ENCODE measurements at places on chromosomes 12 and 14.
A peak's percentile ranks its signal among the peaks of the same experiment; 100 is the strongest.

DNA sequence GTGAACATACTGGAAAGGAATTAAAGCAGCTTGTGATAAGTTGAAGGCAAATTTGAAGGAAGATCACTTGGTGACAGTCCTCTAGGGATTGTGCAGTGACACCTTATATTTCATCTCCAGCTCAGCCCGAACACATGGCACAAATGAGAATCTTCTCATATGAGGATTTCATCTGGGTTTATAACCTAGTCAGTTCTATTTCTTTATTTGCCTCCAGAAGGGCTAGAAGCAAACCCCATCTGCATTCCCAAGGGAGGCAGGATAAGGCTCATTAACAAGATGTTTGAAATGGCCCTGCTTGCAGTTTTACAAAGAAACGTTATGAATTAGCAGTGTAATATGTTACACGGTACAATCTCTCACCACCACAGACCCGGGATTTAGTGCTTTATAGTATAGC, 90.7 kb upstream of the KRR1 start:
- DNase-seq: no peak

DNA sequence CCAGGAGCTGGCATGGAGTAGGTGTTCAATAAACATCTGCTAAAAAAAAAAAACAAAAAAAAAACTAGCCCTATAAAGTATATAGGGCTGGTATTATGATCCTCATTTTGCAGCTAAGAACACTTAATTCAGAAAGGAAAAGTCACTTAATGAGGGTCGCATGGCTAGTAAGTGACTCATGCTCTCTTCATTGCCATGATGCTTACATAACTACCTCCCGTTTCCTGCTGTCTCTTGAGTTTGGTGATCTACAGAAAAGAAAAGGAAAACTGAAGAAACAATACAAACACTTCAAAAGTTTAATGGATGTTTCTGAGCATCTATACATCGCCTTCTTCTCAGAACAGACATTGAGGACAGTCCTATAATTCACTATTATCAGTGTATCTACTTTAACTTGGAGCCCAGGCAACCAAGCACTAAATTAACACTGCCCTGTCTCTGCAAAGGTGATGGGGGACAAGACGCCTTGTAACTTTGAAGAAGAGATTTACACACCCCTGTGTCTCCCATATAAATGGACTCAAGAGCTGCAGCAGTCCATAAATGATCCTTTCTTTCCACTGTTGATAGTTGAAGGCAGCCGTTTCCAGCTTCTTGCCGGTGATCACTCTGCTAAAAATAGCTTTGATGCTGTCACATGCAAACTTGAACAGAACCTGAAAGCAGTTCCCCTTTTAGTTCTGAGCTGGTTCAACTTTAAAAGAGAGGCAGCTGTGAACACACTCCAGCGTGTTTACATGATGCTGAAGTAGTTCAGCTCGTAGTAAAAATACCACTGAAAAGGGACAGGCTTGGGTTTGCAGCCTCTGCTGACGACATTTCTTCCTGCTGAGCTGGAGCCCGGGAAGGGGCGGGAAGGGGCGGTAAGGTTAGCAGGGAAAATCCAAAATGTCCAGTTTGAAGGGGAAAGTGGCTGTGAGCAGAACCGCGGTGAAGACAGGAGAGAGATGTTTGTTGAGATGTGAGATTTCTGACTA, 113.3 kb downstream of the FOXN3 start:
- peak; percentile 87 for DNase-seq

GRCh38 chr12:75635606-75636444, 124.4 kb upstream of the KRR1 start:
- DNase-seq: peak; percentile 99

GRCh38 chr12:68175557-68176061, 16.1 kb upstream of the IFNG start:
- no peak for DNase-seq

GRCh38 chr12:87870061-87870460, 159.1 kb downstream of the C12orf50 start:
- DNase-seq: peak; percentile 25

DNA sequence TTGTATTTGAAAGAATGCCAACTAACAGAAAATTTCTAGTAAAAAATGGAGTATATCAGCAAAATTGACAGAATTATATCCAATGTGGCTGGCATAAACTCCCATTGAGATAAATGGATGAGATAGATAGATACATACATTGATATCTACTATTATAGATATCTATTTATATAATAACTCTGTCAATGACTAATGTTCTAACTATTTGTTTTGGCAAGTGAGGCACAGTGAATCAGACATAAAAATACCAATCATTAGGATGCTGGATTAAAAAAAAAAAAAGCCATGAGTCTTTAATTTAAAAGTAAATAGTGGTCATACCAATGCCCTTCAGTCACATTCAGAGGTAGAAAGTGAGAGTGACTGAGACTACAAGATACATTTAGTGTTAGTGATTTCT, 33.7 kb upstream of the GLIPR1 start:
- DNase-seq: peak; percentile 80

DNA sequence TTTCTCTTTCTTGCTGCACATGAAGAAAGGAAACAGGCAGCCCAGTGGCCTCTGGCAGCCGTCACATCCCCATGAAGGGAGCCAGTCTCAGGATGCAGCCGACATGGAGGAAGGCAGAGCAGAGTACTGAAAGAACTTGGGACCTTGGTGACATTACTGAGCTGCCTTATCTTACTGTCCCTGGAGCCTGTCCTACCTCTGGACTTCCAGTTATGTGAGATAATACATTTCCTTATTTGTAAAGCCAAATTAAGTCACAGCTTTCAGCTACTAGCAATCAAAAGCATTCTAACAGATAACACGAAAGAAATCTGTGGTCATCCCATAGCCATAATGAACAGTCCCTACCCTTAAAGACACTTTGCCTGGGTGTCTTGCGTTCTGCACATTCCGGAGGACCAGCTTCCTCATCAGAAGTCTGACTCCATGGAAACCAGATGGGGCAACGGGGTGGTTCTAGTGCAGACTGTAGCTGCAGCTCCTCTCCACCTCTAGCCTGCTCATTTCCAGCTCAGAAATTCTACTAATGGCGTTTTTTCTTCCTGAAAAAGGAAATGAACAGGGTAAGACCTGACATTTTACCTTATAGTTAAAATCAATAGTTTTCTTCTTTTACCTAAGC, 7.8 kb upstream of the EGLN3 start:
- no peak for DNase-seq

DNA sequence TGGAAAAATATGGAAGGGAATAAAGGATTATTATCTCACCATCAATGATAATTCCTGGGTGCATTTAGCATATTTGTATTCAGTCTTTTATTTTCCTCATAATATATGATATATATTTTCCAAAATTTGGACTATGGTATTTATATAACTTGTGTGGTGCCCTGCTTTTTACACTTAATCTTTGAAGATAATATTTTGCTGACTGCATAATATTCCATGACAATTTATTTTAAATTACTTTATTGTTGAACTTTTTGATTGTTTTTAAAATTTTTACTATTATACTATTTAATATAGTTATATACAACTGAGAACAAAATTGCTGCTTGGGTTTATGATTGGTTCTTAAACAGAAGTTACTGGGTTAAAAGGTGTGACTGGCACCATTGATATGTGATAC, 212.3 kb downstream of the TTC6 start:
- DNase-seq: no peak

GRCh38 chr14:102574281-102575159, 17.9 kb upstream of the RCOR1 start:
- DNase-seq: no peak

GRCh38 chr12:3168223-3169221, 91.3 kb downstream of the TSPAN9 start:
- peak; percentile 97 for DNase-seq

DNA sequence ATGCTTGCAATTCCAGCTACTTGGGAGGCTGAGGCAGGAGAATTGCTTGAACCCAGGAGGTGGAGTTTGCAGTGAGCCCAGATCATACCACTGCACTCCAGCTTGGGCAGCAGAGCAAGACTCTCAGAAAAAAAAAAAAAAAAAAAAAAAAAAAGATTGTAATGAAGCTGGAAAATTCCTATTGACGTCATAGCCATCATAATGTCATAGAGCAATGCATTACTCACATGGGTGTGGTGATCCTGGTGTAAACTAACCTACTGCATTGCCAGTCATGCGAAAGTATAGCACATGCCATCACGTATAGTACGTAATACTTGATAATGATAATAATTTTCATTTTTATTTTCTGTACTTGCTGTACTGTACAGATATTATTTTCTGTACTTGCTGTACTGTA, 42.7 kb upstream of the NID2 start:
- DNase-seq: peak; percentile 63

- no peak for DNase-seq
Observed at GRCh38 chr12:65055859-65056258, 65.2 kb downstream of the WIF1 start.

- DNase-seq: no peak
Observed at GRCh38 chr12:131093971-131094830, 140.5 kb downstream of the ADGRD1 start.

DNA sequence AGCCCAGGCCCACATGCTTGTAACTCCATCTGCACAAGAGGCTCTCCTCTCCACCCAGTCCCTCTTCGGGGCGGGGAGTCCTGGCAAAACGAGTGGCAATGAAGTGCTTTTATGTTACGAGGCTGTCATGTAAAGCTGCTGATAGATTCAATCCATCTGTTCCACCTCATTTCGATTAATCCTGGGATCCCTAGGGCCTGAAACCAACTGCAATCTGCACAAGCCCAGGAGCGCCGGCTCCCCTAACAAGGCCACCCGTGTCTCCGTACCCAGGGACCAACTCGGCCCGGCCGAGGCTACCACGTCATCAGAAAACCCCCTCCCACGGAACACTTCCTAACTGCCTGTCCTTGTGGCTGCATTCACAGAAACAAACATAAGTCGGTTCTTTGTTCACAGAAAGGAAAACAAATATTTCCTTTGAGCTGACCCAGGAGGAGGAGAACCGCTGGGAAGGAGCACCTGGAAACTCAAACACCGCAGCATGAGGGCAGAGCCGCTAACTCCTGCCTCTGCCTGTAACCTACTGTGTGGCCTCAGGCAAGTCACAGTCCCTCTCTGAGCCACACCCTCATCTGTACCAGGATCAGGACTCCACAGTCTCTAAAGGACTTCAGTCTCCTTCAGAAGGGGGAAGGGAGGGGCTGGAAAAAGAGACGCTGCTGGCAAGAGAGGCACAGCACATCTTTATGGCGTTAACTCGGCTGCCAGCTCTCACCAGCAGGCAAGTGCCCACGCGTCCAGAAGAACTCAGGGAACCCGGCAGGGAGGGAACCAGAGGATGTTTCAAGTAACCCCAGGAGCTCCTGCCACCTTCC, 47.8 kb downstream of the CCDC88C start:
- no peak for DNase-seq

DNA sequence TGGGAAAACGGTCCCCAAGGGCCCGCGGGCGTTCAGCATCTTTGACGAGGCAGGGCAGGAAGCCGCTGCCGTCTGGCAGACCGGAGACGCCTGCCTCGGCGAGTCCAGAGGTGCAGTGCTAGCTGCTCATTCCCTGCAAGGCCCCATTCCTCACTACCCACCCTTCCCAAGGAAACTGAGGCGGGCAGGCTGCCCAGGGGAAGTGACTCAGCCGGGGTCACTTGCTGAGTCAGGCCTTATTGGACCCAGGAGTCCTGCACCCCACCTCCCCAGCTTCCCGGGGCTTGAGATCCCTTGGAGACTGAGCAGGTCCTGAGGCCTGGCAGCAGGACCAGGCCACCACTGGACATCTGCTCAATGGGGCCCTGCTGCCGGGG, 3.7 kb downstream of the SH2B3 start:
- DNase-seq: peak; percentile 44

- no peak for DNase-seq
Observed at GRCh38 chr12:39145175-39145999, 240.0 kb upstream of the CPNE8 start.

- no peak for DNase-seq
Observed at GRCh38 chr12:497501-498160, 37.9 kb downstream of the B4GALNT3 start.

DNA sequence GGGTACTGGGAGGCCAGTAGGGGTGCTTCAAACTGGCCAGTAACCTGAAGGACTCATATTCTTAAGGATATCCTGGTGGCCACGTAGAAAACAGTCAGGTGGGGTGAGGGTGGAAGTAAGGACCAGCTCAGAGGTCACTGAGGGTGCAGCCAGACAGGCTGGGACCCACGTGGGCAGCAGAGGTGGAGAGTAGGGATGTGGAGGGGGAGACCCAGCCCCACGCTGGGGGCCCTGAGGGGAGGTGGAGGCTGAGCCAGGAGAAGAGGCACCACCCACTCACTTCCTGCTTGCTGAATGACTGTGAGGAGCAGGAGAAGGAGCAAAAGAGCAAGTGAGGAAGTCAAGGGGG, 12.6 kb upstream of the SERPINA3 start:
- no peak for DNase-seq

GRCh38 chr14:72608391-72609204, 285.3 kb downstream of the DPF3 start:
- peak; percentile 97 for DNase-seq

- DNase-seq: peak; percentile 11
Observed at GRCh38 chr14:74979442-74980397, 23.0 kb upstream of the EIF2B2 start.

GRCh38 chr14:32427726-32428528, 98.8 kb downstream of the AKAP6 start:
- peak; percentile 25 for DNase-seq

DNA sequence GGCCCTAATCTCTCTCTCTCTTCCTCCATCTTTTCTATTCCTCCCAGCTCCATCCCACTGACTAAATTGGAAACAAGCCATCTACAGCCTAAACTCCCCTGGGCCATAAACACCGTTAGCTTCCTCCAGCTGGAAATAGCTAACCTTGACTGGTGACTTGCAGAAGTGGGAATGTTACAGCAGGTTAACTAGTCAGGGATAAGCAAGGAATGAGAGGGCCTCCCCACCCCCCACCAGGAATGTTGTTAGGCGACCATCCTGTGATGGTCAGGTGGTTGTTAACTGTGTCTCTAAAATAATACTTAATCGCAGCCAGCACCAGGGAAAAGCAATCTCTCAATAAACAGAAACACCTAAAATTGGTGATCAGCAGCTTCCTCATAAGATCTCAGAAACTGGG, 40.8 kb downstream of the MIS18BP1 start:
- no peak for DNase-seq

DNA sequence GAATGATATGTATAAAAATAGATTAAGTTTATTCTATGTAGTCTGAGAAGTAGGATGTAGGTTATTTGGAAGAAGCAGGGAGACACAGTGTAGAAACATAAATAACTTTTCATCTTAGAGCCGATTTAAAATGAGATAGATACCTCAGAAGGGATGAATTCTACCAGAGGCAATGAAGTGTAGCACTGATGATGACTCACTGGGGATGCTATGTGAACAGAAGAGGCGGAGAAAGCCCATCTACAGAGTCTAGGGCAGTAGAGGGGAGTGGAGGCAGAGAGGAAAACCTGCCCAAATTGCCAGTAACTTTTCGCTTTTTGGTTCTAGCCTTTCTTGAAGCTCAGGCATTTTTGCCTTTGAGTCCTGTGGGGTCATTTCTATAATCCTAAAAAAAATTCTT, 451.8 kb downstream of the ATP23 start:
- DNase-seq: peak; percentile 59
